CD4-positive, alpha-beta T cell treated with Interleukin-15 for 4 hours (primary cell): ENCODE measurements at places on chromosomes 16 and 17.

- no peak for DNase-seq
These were observed 127.0 kb downstream of the ABCC6 start for GRCh38 chr16:16096121-16096857.

DNA sequence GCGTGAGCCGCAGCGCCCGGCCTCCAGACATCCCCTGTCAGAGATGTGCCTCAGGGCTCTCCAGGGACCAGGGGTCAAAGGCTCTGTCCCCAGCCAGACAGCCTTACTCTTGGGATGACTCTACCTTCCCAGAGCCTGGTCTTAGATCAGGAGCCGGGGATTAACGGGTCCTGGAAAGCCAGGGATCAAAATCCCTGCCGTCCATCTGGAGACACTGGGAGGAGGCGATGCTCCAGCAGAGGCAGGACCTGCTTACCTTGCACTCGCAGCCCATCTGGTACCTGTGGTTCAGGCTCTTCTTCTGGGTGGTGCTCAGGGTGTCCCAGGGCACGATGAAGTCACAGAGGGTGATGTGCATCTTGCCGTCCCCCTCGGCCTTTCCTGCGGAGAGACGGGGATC, 16.7 kb upstream of the USP36 start:
- DNase-seq: no peak

- DNase-seq: no peak
These were observed 18.9 kb downstream of the MSI2 start for GRCh38 chr17:57275071-57275764.

DNA sequence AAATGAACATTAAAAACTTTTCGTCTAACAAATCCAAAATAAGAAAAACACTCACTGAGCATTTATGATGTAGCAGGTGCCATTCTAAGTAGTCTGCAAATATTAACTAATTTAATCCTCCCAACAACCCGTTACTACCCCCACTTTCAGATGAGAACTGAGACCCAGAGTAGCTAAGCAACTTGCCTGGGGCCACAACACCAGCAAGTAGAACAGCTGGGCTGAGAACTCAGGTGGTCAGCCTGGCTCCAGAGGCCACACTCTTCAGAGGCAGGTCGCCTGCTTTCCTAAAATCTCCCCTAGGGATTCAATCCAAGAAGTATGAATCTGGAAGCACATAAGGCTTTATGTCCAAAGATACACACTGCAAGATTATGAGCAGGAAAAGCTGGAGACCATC, 6.2 kb downstream of the MBTPS1 start:
- no peak for DNase-seq

- DNase-seq: no peak
These were observed 198.4 kb upstream of the TBX2 start for GRCh38 chr17:61201211-61201610.

DNA sequence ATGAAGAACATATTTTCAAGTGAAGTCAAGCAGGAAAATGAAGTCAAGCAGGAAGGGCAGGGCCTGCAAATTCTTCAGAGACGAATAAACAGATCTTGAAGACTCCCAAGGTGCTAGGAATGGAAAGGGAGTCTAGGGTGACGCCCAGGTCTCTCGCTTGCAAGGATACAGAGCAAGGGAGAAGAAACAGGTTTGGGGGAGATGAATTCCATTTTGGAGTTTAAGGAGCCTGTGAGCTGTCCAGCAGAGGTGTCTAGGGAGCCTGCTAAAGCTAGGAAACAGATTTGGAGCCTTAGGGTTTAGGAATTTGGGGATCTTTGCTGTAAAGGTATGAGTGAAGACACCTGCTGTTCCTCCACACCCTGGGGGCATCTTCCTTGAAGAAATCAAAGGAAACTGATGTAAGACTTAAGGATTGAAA, 2.0 kb upstream of the UNKL start:
- no peak for DNase-seq

GRCh38 chr17:17523001-17523730, 27.0 kb upstream of the RASD1 start:
- no peak for DNase-seq

GRCh38 chr17:78903101-78903779, at the start of gene CEP295NL:
CEP295NL (minus strand) TSS chr17:78903201; CDS start chr17:78901828, 1,373 bp downstream.
- DNase-seq: no peak

DNA sequence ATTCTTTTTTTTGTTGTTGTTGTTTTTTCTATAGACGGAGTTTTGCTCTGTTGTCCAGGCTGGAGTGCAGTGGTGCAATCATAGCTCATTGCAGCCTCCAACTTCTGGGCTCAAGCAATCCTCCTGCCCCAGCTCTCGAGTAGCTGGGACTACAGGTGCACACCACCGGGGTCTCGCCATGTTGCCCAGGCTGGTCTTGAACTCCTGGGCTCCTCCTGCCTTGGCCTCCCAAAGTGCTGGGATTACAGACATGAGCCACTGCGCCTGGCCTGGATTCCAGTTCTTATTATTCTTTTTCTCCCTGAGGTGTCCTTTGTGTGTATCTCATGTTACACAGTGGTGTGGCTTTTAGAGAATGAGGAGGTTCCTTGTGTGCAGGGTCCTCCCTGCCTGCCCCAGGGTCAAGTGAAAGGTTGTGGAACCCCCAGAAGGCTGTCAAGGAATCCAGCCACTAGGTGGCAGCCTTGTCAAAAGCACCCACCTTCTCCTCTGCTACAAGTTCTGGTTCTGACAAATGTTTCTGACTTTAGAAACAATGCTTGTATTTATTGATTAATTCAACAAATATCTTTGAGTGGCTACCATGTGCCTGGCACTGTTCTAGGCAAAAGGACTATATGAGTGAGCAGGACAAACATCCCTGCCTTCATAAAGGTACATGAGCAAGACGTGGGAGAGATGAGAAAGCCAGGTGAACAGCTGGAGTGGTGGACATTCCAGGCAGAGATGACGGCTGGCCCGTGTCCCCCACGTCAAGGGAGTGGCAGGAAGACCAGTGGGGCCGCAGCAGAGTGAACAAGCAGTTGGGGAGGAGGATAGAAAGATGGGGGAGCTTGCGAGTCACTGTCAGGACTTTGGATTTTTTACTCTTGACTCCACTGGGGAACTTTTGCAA, 112.4 kb downstream of the SPECC1 start:
- peak; percentile 58 for DNase-seq

- peak; percentile 31 for DNase-seq
These were observed 57.3 kb downstream of the RAP1GAP2 start for GRCh38 chr17:2853283-2854142.

GRCh38 chr17:58309918-58310259, 18.7 kb downstream of the TSPOAP1 start:
- no peak for DNase-seq

DNA sequence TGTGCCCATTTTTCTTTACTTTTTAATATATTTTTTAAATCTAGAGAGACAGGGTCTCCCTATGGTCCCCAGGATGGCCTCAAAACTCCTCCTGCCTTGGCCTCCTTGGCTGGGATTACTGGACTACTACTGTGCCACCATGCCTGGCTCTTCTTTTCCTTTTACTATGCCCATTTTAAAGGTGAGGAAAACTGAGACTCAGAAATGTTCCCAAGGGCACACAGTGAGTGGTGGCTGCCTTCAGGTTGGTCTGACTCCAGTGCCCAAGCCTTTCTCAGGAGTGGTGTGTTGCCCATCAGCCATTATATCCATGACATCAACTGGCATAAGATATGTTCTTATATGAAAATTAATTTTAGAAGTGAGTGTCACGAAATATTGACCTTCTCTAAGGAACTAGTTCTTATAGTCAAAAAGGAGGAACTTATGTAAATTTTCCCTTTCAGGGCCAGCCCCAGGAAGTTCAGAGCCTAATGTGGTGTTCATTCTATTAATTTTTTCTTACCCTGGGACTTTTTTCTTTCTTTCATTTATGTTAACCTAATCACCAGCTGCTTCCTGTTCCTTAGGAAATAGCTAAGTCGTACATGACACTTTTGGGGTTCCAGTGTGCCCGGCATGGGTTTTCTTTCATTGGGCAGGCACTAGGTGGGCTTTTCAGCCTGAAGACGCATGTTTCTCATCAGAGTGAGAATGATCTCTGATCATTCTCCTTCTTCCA, 17.9 kb upstream of the SPN start:
- no peak for DNase-seq

DNA sequence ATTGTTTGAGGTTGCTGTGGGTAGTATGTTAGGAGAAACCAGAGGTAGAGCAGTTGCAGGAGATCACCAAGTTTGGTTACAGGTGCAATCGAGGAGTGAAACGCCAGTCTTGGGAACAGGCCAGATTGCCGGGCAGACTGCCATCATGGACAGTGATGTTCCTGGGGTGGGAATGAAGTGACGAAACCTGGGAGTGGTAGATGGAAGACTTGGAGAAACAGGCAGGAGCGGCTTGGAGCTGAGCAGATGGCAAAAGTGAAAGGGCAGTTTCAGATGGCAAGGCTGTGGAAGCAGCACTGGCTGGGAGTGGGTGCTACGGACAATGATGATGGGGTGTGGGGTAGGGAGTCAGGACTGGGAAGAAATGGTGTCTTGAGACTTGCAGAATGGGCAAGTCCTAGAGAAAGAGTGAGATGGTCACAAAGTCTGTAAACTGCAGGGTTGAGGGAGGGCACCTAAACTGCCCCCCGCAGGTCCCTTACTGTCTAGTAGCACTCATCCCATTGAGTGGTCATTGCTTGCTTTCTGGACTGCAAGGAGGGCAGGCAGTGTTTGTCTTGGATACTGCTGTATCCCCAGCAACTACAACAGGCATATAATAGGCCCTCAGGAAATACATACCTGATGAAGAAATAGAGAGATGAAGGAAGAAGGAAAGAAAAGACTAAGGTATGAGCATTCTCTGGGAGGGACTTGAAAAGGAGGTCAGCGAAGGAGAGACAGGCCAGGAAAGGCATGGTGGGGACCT, 29.5 kb upstream of the ULK2 start:
- no peak for DNase-seq

- DNase-seq: no peak
These were observed 130.0 kb upstream of the TOX3 start for GRCh38 chr16:52676959-52677358.

DNA sequence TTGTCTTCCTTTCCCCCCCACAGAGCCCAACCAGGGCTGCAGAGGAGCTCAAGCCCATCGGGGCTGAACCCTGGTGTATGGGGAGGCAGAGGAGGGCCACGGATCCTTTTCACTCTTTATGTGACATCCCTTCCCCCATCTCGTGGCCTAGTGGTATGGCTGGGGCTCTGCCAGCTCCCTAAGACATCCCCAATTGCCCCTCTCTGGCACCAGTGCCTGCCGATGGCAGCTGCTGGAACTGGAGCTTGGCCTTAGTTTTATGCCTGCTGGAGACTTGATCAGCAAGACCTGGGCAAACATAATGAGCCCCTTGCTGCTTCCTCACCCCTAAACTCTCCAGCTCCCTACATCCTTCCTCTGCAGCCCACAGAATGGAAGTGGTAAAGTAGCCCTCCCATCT, 8.0 kb upstream of the TOP2A start:
- DNase-seq: no peak

DNA sequence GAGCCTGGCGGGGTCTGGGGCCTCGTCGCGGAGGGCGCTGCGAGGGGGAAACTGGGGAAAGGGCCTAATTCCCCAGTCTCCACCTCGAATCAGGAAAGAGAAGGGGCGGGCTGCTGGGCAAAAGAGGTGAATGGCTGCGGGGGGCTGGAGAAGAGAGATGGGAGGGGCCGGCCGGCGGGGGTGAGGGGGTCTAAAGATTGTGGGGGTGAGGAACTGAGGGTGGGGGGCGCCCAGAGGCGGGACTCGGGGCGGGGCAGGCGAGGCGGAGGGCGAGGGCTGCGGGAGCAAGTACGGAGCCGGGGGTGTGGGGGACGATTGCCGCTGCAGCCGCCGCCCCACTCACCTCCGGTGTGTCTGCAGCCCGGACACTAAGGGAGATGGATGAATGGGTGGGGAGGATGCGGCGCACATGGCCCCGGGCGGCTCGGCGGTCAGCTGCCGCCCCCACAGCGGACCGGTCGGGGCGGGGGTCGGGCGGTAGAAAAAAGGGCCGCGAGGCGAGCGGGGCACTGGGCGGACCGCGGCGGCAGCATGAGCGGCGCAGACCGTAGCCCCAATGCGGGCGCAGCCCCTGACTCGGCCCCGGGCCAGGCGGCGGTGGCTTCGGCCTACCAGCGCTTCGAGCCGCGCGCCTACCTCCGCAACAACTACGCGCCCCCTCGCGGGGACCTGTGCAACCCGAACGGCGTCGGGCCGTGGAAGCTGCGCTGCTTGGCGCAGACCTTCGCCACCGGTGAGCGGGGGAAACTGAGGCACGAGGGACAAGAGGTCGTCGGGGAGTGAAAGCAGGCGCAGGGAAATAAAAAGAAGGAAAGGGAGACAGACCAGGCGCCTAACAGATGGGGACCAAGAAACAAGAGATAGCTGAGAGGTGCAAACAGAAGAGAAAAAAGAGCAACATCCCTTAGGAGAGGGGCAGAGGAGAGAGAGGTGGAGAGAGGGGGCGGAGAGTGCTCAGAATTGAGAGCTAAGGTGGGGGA, at the start of gene PNMT:
PNMT (plus strand) TSS at position 509 of the 980 bp plus-strand sequence; CDS start at position 532, 23 bp downstream.
- DNase-seq: peak; percentile 62

GRCh38 chr16:5349670-5350517, 252.3 kb upstream of the EEF2KMT start:
- DNase-seq: no peak

DNA sequence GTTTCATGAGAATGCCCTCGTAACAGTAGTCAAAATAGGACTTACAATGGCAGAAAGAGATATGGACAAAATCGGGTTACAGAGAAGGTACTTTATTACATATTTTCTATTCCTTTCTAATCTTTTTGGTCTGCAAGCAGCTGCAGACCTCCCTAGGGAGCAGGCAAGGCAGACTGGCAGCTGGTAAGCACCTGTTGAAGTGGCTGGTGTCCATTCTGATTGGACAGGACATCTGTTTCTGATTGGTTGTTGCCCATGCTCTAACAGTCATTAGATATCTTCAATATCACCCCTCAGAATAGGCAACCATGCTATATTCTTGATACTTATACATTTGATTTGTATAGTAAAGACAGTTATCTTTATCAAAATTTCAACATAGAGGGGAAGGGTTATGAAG, 606.3 kb downstream of the KCNJ2 start:
- DNase-seq: no peak

DNA sequence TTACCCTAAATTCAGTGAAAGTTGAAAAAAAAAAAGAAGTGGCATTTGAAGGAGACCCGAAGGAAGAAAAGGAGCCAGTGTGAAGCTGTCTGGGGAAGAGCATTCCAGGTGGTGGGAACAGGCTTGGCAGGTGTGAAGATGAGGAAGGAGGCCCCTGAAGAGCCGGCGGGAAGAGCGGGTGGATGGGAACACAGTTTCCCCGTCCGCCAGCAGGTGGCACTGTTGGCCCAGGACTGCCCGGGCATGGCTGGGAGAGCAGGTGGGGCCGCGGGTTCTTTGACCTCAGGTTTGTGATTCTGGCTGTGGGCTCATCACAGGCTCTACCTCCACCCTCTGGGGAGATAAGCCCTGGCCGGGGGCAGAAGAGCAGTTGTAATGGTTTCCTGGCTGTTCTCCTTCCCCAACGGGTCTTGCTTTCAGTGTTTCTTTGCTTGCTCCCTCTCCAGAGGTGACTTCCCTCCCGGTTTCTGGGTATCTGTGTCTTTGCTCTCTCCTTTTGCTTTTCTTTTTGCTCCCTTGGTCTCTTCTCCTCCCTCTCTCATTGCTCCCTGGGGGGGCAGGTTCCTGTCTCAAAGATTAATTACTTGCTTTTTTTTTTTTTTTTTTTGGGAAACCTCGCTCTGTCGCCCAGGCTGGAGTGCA, 32.3 kb downstream of the RAP1GAP2 start:
- DNase-seq: peak; percentile 76

GRCh38 chr17:47192554-47192953, 3.5 kb upstream of the CDC27 start:
- DNase-seq: peak; percentile 12

- no peak for DNase-seq
These were observed 62.3 kb downstream of the WSB1 start for GRCh38 chr17:27356091-27356705.

- no peak for DNase-seq
These were observed 72.0 kb upstream of the LGALS9 start for GRCh38 chr17:27558842-27559505.

GRCh38 chr16:86931410-86931941, 353.1 kb downstream of the FOXL1 start:
- no peak for DNase-seq
